ENCODE measurements at places on chromosomes 13 and 19.
A peak's percentile ranks its signal among the peaks of the same experiment; 100 is the strongest.

GRCh38 chr13:37640499-37640898, 41.9 kb upstream of the POSTN start:
- DNase-seq, result no peak

DNA sequence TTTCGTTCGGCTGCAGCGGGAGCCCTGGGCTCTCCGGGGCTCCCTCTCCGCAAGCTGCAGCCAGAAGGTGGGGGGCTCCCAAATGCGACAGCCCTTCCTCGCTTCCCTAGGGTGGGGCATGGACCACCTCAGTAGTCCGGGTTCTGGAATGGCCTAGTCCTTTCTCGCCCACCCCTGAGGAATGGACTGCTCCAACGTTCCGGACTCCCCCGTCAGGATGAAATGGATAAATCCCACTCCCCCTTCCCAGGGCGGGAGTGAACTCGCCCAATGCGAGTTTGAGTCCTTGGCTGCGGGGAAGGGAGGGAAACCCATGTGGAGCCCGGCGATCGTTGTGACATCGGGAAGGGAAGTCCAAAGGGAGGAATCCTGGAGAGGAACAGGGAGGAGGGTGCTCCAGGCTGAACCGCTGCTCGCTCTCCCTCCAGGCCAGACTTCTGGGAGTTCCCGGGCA, 5.5 kb downstream of the HRC start:
- no peak for DNase-seq

GRCh38 chr13:75932636-75933035, 296.5 kb downstream of the LMO7 start:
- DNase-seq, result no peak

- no peak for DNase-seq
Observed at GRCh38 chr13:25579221-25579620, 207.4 kb downstream of the ATP8A2 start.

GRCh38 chr19:13207846-13208671, 57.8 kb downstream of the IER2 start:
- DNase-seq, result peak; percentile 66

- DNase-seq, result no peak
Observed at GRCh38 chr19:33240181-33240771, 14.6 kb upstream of the SLC7A10 start.

DNA sequence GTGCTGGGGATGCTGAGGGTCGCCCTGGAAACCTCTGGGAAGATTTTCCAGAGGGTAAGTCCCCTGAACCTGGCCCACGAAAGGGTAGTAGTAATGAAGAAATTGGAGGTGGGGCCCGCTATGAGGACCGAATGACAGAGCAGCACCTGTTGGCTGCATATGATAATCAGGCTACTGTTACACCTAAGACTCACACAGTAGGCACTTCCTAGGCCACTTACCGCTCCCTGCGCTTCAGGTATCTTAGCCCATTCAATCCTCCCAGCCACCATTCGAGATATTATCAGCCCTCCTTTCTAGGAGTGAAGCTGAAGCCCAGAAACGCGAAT, 4.3 kb upstream of the LRFN3 start:
- no peak for DNase-seq

DNA sequence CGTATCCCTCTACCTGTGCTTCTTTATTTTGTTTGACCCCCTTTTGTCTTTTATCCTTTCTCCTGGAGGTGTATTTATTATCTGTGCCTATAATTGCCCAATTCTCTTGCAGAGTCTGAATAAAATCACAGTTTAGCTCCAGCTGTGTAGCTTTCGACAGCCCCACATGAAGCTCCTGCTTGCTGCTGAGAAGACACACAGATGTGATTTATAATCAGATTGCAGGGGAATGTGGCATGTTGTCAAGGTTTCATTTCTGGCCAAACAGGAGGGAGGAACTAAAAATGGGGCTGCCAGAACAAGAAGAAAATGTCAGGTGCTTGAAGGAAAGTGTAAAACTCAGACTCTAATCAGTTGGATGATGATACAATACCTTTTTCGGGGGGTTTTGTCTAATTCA, 22.7 kb downstream of the CCNA1 start:
- no peak for DNase-seq

GRCh38 chr13:76879883-76880270, 6.3 kb downstream of the KCTD12 start:
- DNase-seq, result no peak

DNA sequence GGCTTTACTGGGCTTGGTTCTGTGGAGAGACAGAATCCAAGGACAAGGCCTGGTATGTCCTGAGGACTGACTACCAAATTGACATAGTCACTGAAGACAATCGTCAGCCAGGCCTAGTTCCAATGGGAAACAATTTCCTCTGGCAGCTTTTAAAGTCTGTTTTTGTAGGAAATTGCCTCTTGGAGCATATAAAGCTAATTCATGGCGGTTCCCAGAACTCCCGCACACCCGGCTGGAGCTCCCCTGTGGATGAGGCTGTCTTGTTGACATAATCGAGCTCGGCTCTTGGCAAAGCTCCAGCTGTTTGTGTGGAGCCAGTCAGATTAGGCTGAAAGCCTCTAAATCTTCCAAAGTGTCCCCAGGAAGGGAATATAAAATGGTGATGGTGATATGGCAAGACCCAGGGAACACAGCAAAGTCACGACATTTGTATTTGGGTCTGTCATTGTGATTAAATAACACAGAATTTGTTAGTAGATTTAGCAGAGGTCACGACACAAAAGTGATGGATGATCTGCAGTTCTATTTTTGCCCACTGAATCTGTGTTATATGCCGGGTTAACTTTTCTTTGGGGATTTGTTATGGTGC, 395.0 kb downstream of the PCDH9 start:
- no peak for DNase-seq

DNA sequence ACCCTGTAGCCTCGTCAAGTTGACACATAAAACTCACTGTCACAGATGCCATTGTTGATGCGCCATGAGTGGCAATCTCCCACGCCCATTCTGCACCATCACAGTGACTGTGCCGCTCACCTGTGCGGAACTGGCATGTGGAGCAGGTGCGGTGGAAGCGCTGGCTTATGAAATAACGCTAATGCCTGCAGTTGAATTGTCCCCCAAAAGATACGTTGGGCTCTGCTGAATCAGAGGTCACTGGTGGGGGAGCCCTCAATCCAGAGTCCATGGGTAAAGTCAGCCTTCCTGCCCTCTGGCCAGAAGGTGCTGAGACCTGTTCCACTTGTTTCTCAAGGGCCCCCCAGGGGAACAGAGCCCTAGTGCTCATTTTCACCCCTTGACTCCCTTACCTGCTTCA, 2.9 kb upstream of the ARHGEF7 start:
- DNase-seq, result no peak

DNA sequence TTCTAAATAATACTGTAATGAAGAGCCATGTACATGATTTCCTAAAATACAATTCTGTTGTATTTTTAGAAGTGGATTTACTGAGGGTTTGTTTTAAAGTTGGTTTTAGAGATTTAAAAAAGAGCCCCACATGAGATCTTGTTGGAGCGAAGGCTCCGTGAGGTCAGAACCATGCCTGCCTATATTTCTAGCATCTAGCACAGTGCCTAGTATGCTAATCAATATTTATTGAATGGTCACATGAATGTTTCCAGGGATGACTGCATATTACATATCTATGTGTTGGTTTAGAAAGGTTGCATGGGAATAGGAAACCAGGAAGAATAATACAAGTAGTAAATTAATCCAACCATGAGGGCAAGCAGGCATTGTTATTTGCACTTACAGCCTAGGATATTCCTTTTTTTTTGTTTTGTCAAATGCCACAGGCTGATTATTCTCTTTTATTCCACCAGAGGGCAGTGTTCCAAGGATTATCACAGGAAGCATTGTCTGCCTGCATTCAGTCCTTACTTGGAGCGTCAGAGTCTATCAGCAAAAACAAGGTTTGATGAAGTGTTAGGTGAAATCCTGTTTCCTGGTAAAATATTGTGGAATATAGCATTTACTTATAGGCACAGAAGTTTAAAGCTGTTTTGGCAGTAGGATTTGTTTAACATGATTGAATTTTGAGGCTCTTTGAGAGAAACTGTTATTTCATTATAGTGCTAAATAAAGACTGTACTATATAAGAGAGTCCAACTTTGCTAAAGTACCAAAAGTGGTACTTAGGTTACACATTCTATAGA, 46.8 kb downstream of the COG3 start:
- no peak for DNase-seq

DNA sequence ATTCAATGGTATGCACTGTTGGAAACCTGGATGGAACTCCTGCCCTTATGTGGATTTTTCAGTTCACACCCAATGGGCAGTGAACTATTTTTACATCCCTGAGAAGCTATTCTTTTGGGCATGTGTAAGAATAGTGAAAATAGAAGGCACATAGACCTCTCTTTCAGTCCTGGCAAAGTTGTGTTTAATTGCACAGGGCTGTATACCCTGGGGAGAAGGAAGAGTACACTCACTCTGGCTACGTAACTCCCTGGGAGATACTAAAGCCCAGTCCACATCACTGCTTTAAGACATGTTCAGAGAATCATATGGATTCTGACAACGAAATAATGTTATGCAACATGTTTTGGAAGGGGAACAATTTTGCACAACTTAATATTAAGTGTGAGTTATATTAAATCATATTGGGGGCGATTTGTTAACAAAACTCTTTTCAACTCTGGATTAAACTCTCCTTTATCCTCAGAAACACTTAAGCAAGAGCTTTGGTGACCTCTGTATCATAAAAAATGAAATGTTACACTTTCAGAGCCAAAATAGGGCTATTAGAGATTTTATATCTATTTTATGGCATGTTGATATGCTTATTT, 166.1 kb downstream of the DCT start:
- no peak for DNase-seq

GRCh38 chr19:50722201-50723013, 757 bp upstream of the CLEC11A start:
- DNase-seq, result no peak

- DNase-seq, result peak; percentile 91
Observed at GRCh38 chr19:1076951-1077350, 10.0 kb downstream of the ARHGAP45 start.

GRCh38 chr13:24684600-24684998, 4.4 kb downstream of the ATP12A start:
- DNase-seq, result no peak

GRCh38 chr13:27113436-27113835, 58.2 kb downstream of the USP12 start:
- no peak for DNase-seq

DNA sequence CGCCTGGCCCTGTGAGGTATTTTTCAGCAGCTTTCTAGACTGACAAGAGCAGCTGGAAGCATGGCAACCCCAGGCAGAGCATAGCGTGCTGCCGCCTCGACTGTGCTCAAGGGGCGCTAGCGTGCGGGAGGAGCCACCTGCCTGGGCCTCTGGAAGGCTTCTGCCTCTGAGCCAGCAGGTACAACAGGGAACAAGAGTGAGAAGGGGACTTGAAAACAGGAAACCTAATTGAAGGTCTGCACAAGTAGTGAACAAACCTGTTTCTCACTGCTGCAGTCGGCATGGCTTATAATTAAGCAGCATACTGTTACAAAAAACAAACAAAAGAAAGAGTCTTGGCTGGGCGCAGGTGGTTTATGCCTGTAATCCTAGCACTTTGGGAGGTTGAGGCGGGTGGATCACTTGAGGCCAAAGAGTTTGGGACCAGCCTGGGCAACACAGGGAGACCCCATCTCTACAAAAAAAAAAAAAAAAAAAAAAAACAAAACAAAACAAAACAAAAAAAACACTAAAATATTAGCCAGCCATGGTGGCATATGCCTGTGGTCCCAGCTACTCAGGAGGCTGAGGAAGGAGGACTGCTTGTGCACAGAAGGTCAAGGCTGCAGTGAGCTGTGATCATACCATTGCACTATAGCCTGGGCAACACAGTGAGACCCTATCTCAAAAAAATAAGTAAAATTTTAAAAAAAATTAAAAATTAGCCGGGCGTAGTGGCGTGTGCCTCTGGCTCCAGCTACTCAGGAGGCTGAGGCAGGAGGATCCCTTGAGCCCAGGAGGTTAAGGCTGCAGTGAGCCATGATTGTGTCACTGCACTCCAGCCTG, 12.6 kb upstream of the GARRE1 start:
- DNase-seq, result no peak

GRCh38 chr19:31220540-31220939, 128.7 kb downstream of the TSHZ3 start:
- DNase-seq, result no peak

DNA sequence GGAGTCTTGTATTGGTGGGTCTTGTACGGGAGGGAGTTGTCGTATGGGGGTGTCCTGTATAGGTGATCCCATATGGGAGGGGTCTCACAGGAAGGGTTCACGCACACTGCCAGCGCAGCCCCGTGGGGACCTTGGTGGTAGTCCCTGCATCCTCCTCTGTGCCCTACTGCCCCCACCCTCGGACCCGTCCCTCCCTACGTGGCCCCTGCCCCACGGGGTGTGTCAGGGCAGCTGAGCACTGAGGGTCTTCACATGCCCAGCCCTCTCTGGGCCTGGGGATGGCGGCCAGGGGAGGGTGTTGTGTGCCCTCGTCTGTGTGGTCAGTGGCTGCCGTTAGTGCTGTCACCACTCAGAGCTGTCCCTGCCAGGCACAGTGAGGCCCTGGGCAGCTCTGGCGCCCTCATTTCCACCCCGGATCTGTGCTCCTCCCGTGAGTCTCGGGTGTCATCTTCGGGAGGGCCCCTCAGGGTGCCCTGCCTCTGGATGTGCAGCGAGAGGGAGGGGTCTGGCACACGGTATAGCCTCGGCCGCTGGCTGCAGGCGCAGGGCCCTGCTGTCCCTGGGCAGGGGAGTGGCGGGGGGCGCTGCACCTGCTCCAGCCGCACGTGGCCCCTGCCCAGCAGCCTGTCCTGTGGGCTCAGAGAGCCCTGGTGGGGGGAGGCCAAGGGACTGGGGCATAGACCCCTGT, 16.0 kb upstream of the GNA15 start:
- DNase-seq, result no peak

DNA sequence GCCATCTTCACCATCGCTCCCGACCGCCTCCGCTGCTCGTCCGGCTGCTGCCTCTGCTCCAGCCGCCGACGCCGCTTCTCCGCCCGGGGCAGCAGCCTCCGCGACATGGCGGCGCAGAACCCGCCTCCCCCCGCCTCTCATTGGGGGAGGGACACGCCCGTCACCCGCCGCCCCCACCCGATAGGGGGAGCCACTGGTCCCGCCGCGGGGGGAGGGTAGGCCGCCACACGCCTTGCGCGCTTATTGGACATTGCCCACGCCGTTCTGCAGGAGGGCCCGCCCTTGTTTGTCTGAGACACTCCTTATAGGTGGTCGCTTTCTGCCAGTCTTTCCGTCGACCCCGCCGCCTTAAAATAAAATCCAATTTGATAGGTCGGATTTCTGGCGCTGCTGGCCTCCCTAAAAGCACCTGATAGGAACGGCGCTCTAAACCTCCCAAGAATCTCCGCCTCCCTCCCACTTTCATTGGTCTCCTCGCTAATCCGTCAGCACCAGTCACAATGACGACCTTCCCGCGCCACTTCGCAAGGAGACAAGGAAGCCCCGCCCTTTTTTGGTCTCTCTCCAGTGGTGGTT, at the start of gene HNRNPL:
Gene HNRNPL, minus strand, starts transcription at position 127 of the 576 bp plus-strand sequence. Its CDS starts 20 bp downstream, at position 107.
- peak; percentile 98 for DNase-seq
